Spleen (tissue), 13 donors: ENCODE measurements at places on chromosomes 12 and 14. TPM values are rescaled to one million over a fixed set of nuclear protein-coding genes. Genes with fewer than 3 reads are reported as not detected.

Gene GOLGA5
- 29.6 TPM for total RNA-seq

GRCh38 chr14:94058674-94059138 lies 22.3 kb downstream of the DDX24 start:
- DNase-seq = peak; percentile 7

DNA sequence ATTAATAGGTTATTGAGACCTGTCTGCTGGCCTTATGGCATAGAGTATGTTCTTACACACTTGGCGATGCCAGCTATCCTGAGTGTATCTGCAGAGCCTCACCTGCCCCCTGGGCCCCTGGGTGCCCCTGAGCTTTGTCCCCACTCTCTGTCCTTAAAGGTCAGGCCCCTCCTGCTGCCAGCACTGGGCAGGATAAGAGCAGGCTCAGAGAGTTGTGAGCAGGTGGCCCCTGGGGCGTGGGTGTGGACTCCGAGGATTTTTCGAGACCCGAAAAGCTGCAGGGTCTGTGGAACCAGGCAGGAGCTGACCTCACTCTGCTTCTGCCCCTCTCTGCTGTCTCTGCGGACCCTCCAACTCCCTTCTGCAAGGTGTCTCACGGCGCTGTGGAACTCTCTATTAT lies 8.2 kb downstream of the HIP1R start:
- no peak for DNase-seq

Gene GPR84
- total RNA-seq = 12.5 TPM

GRCh38 chr14:71400871-71401321 lies 493.6 kb downstream of the PCNX1 start:
- no peak for DNase-seq

GRCh38 chr14:73180385-73180805 lies 44.1 kb downstream of the PSEN1 start:
- no peak for DNase-seq

DNA sequence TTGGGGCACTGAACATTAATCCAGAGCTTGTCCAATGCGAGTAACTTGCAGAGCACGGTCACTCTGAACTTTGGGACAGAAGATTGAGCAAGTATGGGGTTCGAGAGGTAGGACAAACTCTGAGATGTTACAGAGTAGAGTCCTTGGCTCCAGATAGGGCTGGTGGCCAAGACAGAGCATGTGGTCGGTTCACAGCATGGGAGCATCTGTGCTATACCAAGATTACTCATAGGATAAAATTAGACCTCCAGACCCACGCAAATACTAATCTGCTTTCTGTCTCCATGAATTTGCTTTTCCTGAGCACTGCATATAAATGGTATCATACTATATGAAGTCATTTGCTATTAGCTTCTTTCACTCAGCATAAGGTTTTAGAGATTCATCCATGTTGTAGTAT lies 93.4 kb upstream of the TBX5 start:
- DNase-seq = no peak
